IMR-90 (cell line): ENCODE measurements at places on chromosomes 7 and 10. TPM values are rescaled to one million over a fixed set of nuclear protein-coding genes. Genes with fewer than 3 reads are reported as not detected.

CPSF4 gene
- polyA plus RNA-seq, result 38.5 and 44.9 TPM in 2 replicates

OPN1SW gene
- not detected in 2 replicates for polyA plus RNA-seq

DYNC1I1 gene
- polyA plus RNA-seq, result 0.15 and 0.17 TPM in 2 replicates

EBF3 gene
- polyA plus RNA-seq, result 0.60 and 0.70 TPM in 2 replicates

OR13A1 gene
- polyA plus RNA-seq, result not detected in 2 replicates

TRIL gene
- polyA plus RNA-seq, result 0.04 and 0.09 TPM in 2 replicates

POLR1F gene
- polyA plus RNA-seq, result 6.4 and 6.8 TPM in 2 replicates

LYZL1 gene
- not detected in 2 replicates for polyA plus RNA-seq

COL1A2 gene
- polyA plus RNA-seq, result 3,922 and 4,454 TPM in 2 replicates

GSDME gene
- polyA plus RNA-seq, result 71.5 and 75.2 TPM in 2 replicates

STMP1 gene
- polyA plus RNA-seq, result 22.5 and 28.3 TPM in 2 replicates

LRRC17 gene
- 199 and 250 TPM in 2 replicates for polyA plus RNA-seq

TBL2 gene
- 61.8 and 72.6 TPM in 2 replicates for polyA plus RNA-seq

SPDYE3 gene
- not detected in 2 replicates for polyA plus RNA-seq

ANKRD2 gene
- polyA plus RNA-seq, result 0.40 and 0.65 TPM in 2 replicates

CADPS2 gene
- 0.10 and 0.14 TPM in 2 replicates for polyA plus RNA-seq

METTL2B gene
- polyA plus RNA-seq, result 14.1 and 18.0 TPM in 2 replicates

ZNF727 gene
- polyA plus RNA-seq, result not detected in 2 replicates

AKR1C2 gene
- polyA plus RNA-seq, result 0.99 and 1.0 TPM in 2 replicates

VSTM4 gene
- polyA plus RNA-seq, result 2.1 and 2.4 TPM in 2 replicates

INTS1 gene
- polyA plus RNA-seq, result 40.1 and 47.1 TPM in 2 replicates

ATOH7 gene
- polyA plus RNA-seq, result 0.05 TPM in 1 of 2 replicates, not detected in the other

CPA1 gene
- not detected in 2 replicates for polyA plus RNA-seq

NUTM2B gene
- polyA plus RNA-seq, result 0.22 and 0.29 TPM in 2 replicates

ZNF804B gene
- not detected in 2 replicates for polyA plus RNA-seq

WNT8B gene
- 0.03 TPM in 1 of 2 replicates, not detected in the other for polyA plus RNA-seq

STEAP1 gene
- polyA plus RNA-seq, result 5.2 and 5.5 TPM in 2 replicates

H2BK1 gene
- not detected in 2 replicates for polyA plus RNA-seq

WEE2 gene
- not detected in 2 replicates for polyA plus RNA-seq

RBM28 gene
- polyA plus RNA-seq, result 18.6 and 20.4 TPM in 2 replicates

FAM149B1 gene
- polyA plus RNA-seq, result 18.2 and 21.7 TPM in 2 replicates

MOGAT3 gene
- polyA plus RNA-seq, result not detected in 2 replicates

ADO gene
- polyA plus RNA-seq, result 7.7 and 8.0 TPM in 2 replicates

CYP2C9 gene
- not detected in 2 replicates for polyA plus RNA-seq

MYPN gene
- 7.8 and 8.1 TPM in 2 replicates for polyA plus RNA-seq

AASS gene
- 4.7 and 6.1 TPM in 2 replicates for polyA plus RNA-seq

PTF1A gene
- polyA plus RNA-seq, result not detected in 2 replicates

GNG11 gene
- polyA plus RNA-seq, result 10.1 and 10.5 TPM in 2 replicates

ARMS2 gene
- polyA plus RNA-seq, result not detected in 2 replicates

CDK5 gene
- polyA plus RNA-seq, result 34.8 and 45.6 TPM in 2 replicates

GLCCI1 gene
- 6.2 and 8.9 TPM in 2 replicates for polyA plus RNA-seq

ARHGEF35 gene
- polyA plus RNA-seq, result not detected in 2 replicates

RSPH10B2 gene
- polyA plus RNA-seq, result not detected in 2 replicates

SNCG gene
- 17.9 and 19.0 TPM in 2 replicates for polyA plus RNA-seq

CYP2E1 gene
- polyA plus RNA-seq, result 1.1 and 1.7 TPM in 2 replicates

FKBP6 gene
- polyA plus RNA-seq, result not detected in 2 replicates

SFXN4 gene
- 10.6 and 12.5 TPM in 2 replicates for polyA plus RNA-seq

RAB19 gene
- not detected in 2 replicates for polyA plus RNA-seq

CRPPA gene
- 0.47 and 0.67 TPM in 2 replicates for polyA plus RNA-seq

VOPP1 gene
- polyA plus RNA-seq, result 54.5 and 60.2 TPM in 2 replicates

C7orf33 gene
- not detected in 2 replicates for polyA plus RNA-seq

SMO gene
- polyA plus RNA-seq, result 24.7 and 25.8 TPM in 2 replicates

PRSS37 gene
- not detected in 2 replicates for polyA plus RNA-seq

CYP2C18 gene
- polyA plus RNA-seq, result not detected in 2 replicates

RAPGEF5 gene
- polyA plus RNA-seq, result 0.05 and 0.09 TPM in 2 replicates

DNAJC12 gene
- polyA plus RNA-seq, result 2.0 and 2.9 TPM in 2 replicates

NPSR1 gene
- not detected in 2 replicates for polyA plus RNA-seq

KLF14 gene
- 0.05 and 0.07 TPM in 2 replicates for polyA plus RNA-seq

PLEKHS1 gene
- polyA plus RNA-seq, result not detected in 2 replicates

SIRT1 gene
- 6.9 and 9.5 TPM in 2 replicates for polyA plus RNA-seq
